ENCODE measurements at places on chromosomes 12 and 14.

- no peak for DNase-seq
These were observed 9.7 kb upstream of the UBC start for GRCh38 chr12:124923905-124924734.

DNA sequence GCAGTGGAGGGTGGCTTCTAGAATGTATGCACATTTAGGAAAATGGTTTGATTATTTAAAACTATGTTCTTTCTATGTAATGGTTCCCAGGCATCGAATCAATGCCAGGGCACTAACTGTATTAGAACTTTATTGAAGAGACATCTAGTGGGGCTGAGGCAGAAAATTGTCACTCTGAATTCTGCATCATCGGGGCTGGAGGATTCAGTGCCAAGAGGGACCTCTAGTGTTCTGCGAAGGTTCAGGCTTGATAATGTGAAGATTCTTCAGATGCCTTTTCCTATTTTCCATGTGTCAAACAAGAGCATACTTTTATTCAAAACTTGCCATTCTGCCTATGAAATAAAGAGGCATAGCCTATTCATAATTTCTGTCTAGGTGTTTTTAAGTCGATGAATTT is 146.3 kb downstream of the CAND1 start:
- DNase-seq = peak; percentile 8

GRCh38 chr14:94570440-94570839 is 9.2 kb downstream of the SERPINA4 start:
- no peak for DNase-seq

DNA sequence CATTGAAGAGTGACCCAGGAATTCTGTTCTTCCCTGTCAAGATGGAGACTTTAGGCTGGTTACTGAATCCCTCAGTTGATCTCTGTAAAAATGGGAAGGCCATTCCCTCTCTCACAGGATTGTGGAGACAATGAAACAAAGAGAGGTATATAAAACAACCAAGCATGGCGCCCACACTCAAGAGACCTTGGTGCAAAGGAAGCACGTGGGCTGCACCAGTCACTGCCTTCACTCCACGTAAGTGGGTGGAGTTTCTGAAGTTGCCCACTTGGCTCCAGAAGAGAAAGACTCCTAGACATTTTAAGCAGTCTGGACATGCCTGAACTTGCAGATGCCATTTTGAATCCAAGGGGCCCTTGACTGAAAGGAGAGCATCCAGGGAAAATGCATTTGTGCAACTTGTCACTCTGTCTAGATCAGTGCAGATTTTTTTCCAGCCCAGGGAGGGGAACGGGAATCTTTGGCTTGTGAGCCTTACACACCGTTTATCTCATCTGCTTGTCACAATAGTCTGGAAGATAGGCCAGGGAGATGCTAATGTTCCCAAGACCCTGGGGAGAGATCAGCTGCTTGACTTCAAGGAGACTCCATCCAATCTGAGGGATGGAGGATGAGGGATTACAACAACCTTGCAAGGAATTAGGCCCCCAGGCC is 96.9 kb upstream of the TBX3 start:
- no peak for DNase-seq

DNA sequence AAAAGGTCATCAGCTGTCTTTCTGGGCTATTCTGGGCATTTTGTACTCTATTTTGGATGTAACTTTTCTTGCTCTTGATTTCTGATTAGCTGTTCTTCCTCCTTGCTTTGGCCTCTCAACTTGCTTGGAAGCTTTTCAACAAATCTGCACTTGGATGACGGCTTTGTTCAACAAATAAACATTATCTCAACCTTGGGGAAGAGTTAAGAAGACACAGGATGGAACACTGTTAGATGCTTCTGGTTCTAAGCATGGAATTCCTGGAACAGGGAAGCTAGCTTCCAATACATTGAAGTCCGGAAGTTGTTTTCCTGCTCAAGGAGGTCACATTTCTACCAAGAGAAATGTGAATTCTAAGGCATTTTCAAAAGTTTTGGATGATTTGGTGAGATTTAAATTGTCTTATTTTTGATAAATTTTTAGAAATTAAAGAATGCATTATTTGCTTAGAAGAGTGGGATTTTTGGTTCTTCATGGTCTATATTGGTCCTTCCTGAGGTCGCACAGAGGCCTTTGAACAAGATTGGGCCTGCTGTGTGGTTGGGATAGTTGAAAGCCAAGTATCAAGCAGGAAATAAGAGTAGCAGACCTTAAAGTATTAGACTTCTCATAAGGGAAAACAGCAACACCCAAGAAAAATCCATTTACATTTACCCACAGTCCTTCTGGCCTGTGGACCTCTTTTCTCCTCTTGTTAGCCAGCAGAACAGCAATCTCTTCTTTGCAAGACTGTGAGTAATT is 59.2 kb downstream of the PPFIBP1 start:
- DNase-seq = no peak

GRCh38 chr14:89507926-89508460 is 91.0 kb upstream of the FOXN3 start:
- DNase-seq = no peak

DNA sequence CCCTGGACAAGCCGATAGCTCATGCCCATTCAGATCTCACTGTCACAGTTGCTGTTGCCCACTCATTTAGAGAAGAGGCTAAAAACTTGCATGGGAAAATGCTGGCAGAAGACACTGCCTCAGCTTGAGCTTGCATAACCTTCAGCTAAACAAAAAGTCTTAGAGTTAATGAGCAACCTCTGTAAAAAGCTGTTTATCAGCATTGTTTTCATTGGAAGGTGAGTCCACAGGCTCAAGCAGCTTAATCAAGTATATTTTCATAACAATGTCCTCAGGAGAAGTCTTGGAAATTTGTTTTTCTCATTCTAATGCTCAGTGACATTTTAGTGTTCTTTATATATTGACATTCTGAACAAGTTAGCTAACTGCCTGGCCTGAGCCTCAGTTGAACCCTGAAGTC is 872.9 kb downstream of the TMTC2 start:
- no peak for DNase-seq

GRCh38 chr14:92589213-92589852 is 75.8 kb downstream of the RIN3 start:
- DNase-seq = peak; percentile 7
